Stimulated activated CD8-positive, alpha-beta memory T cell treated with anti-CD3 and anti-CD28 coated beads, Interleukin-7, amount 100 ng/mL, for 1 hour (primary cell): ENCODE measurements at places on chromosomes 11 and 22.
A peak's percentile ranks its signal among the peaks of the same experiment; 100 is the strongest.

GRCh38 chr11:14656536-14657457 lies 13.2 kb downstream of the PDE3B start:
- no peak for DNase-seq

DNA sequence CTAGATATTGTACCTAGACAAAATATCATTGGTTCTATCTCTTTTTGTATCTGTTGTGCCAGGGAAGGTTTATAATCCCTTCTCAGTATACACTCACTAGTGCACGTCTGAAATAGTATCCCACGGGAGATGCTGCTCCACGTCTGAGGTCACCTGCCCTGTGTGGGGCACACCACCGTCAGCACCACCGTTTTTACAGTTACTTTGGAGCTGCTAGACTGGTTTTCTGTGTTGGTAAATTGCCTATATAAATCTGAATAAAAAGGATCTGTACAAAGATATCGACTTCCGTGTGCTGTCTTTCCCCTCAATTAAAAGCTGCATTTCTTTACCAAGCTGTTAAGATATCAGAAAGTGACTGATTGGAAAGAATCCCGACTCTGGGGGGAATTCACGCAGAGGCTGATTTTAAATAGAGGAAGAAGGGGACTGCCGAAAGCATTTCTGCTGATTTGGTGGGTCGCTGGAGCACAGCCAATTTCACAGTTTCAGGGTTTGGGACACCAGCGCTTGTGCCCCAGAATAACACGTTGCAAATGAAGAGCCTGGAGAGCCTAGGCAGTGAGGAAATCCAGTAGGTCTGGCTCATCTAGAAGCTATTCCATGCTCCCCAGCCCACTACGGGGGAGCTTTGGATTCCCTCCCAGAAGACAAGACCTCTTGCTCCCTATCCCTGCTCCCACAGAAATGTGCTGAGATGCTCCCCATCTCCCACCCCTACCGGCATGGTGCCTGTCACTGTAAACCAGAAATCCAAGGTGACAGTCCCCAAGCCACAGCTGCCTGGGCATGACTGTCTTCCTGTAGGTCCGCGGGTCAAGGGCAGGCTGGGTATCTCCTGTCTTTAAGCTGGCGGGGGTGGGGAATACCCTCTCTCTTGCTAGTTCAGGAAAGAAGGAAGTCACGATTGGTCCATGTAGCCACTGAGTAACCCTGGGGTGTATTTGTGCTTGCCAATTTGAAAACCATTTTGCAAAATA lies 12.7 kb upstream of the MYO18B start:
- DNase-seq, result no peak

GRCh38 chr22:22754961-22755777 lies 110.8 kb downstream of the GGTLC2 start:
- DNase-seq, result no peak

DNA sequence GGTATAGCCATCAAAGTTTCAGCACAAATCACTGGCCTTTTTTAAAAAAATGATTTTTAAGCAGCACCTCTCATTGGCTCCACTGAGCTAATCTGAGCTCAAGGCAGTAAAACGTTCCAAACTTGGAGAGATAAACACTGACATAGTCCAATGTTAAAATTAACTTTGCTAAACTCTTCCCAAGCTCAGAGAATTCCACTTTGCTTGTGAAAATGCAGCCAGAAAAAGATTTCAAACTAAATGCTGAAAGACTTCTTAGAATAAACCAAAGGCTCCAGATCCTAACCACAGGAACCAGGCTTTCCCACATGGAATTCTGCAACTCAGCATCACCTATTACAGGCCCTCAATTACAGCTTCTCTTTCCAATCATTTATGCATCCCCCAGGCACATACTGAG lies 84.7 kb upstream of the GDPD4 start:
- no peak for DNase-seq

DNA sequence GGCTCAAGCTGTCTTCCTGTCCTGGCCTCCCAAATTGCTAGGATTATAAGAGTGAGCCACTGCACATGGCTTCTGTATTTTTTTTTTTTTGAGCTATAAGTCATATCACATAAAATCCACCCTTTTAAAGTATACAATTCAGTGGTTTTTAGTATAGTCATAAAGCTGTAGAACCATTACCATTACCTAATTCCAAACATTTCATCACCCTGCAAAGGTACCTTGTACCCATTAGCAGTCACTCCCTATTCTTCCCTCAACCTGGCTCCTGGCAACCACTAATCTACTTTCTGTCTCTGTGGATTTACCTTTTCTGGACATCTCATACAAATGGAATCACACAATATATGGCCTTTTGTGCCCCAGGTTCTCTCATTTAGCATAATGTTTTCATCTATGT lies 84.5 kb downstream of the MTMR3 start:
- DNase-seq, result no peak

- no peak for DNase-seq
Observed at GRCh38 chr22:38087855-38088254, 3.9 kb upstream of the SLC16A8 start.

DNA sequence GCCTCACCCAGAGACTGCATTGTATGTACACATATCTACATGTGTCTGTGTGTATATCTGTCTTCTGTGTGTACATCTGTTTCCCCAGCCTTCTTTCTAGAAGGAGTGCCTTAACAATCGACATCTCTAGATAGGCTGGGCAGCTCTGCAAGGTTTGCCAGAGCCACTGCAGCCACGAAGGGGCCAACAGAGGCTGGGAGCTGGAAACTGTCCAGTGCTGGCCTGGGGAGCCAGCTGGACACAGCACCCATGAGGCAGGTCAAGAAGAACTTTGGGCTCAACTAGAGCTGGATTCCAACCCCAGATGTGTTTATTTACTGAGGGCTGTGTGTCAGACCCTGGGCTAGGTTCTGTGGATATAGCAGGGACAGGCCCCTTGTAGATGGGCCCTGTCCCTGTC lies 3.3 kb downstream of the SGSM1 start:
- DNase-seq, result no peak

DNA sequence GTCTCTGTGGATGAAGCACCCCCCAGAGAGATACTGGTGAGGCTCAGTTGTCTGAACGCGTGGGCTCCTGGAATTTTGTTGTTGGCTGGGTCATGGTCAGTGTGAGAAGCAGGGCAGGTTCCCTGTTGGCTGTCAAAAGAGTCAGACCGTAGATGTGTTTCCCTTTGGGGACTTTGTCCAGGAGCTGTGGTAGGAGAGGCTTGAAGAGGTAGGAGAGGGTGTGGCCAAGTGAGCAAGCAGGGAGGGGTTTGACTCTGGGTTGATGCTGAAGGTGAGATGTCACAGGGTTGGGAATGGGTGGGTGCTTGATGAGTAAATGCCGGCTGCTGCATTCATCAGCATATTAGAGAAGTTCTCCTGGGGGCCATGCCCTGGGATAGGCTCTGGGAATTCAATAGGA lies 803.2 kb downstream of the TBC1D22A start:
- DNase-seq, result no peak

- DNase-seq, result no peak
Observed at GRCh38 chr11:86101941-86102407, 33.1 kb upstream of the PICALM start.

DNA sequence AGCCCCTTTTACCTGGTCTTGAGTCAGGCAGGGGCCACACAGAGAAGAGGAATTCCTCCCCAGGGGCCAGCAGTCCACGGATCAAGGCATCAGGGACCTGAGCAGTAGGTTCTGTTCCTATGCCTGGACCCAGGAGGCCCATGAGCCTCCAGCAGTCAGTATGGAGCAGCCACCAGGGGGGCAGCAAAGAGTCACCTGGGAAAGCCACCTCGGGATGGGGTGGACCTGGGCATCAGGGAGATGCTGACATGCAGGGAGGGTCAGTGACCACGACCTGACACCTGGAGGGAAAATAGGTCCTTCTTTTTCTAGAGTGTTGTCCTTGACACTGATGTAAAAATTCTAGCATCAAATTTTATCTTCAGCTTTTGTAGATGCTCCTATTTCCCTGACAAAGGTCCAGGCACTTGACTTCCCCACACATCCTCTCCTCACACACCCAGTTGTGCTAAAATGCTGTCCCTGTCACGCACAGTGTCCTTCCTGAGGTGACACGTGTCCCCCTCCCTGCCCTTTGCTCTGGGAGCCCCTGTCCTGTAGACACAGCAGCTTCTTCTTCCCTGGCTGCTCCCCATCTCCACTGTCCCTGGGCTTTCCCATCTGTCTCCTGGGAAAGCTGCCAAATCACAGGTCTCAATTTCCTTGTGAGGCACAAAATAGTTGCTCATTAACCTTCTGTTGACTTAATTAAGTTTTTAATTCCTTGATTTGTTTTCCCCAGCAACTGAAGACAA lies 70.0 kb upstream of the IGLL5 start:
- no peak for DNase-seq

DNA sequence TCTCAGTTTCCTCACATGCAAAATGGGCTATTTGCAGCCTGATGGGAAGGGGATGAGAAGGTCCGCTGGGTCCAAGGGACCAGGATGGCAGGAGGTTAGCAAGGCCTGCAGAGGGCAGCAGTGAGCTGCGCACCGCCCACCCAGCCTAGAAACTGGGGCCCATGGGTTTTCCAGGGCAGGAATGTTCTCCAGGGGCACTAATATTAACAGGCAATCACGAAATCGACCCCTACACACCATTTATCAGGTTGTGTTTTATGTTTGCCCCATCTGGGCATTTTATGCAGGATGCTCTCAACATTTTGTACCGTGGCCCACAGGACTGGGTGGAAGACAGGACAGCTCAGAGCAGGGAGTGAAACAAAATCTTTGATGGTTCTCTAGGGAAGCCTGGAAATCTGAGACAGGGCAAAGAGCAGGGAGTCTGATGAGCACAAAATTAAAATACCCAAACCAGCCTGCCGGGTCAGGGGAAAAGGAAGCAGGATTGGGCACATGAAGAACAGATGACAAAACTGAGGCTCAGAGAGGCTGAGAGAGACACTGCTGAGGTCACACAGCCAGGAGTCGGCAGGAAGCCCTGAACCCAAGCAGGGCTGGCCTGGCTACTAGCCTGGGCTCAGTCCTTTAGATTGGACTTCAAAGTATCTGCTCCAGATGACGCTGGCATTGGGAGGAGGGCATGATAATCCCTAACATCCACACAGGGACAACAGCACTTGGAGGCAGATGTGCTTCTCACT lies 1.6 kb upstream of the BCR start:
- DNase-seq, result peak; percentile 38

DNA sequence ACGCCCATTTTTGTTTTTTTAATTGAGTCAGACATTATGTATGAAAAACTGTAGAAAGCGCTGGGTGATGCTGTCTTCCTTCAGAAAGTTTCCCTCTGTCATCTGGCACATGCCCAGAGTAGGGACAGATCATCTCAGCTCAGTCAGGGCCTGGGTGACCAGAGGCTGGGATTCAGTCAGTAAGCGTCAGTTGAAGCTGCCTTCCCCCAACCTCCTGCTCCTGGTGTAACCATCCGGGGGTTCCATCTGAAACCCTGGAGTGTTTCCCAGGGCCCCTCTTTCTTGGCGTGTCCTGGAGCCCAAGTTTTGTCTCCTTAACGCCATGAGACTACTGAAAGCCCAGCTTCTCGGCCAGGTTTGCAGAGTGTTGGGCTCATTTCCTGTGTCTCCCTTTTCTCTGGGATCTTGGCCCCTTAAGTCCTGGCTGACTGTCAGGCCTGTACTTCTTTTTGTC lies 10.7 kb downstream of the PPFIA1 start:
- DNase-seq, result no peak

GRCh38 chr11:66971488-66971887 lies 3.6 kb upstream of the C11orf86 start:
- no peak for DNase-seq

GRCh38 chr22:46968848-46969247 lies 206.4 kb downstream of the TBC1D22A start:
- DNase-seq, result no peak

DNA sequence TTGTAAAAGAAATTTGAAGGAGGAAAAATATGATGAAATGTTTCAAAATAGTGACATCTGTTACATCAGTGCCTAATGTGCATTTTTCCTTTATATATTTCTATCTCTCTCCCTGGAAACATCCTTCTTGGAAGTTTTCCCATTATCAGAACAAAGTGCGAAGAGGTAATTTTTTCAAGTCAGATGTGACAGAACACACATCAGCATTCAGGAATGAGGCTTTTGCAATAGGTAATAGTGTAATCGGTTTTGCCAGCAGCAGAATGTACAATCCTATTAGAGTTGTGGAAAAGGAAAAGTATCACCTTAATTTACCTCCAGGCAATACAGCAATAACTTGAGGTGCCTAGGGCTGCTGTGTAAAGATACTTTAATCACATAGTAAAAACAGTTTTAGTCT lies 275.8 kb downstream of the FAT3 start:
- DNase-seq, result no peak

- DNase-seq, result no peak
Observed at GRCh38 chr11:118649941-118650340, 29.5 kb downstream of the TREH start.

GRCh38 chr11:121448431-121448941 lies 3.6 kb upstream of the SORL1 start:
- no peak for DNase-seq

- DNase-seq, result peak; percentile 37
Observed at GRCh38 chr11:108647701-108648527, 17.0 kb upstream of the DDX10 start.

GRCh38 chr11:79648766-79649520 lies 208.1 kb upstream of the TENM4 start:
- no peak for DNase-seq

DNA sequence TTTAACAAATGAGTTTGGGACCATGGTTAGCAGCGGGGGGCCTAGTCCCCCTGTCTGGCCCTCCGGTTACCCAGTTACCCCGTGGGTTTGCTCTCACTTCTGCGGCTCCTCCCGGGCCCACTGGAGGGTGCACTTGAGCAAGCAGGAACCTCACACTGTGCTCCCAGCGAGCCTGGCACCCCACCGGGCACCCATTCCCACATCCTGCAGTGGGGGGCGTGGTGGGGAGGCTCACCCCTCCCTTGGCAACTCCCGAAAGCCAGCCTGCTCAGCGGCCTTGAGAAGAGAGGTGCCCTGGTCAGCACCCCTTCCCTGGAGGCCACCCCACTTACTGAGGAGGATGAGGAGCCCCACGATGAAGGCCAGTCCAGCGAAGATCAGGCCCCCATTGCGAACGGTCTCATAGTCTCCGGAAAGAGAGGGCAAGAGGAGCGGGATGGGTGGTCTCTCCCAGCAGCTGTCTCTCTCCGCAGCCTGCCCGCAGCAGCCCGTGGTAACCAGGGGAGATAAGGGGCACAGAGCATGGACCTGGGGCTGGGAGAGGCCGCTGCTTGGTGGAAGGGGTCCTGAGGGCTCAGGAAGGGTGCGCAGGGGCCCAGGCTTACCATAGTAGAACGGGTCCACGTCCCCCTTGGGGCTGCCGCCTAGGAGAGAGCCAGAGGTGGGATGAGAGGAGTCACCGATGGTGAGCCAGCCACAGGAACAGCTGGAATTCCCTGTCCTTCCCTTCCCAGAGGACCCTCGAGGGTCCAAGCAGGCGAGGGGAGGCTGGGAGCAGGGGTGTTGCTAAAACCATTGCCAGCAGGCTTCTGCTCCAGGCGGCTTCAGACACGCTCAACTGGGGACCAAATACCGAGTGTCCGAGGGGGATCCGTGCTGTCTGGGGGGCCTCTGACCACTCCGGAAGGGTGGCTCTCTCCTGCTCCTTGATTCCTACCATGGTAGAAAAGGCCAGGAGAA lies 2.2 kb downstream of the FXYD2 start:
- no peak for DNase-seq

GRCh38 chr22:49954991-49955580 lies 5.5 kb upstream of the PIM3 start:
- DNase-seq, result no peak

- DNase-seq, result no peak
Observed at GRCh38 chr11:27184458-27185312, 144.1 kb downstream of the BBOX1 start.

GRCh38 chr11:13091373-13091772 lies 82.3 kb downstream of the RASSF10 start:
- no peak for DNase-seq

- no peak for DNase-seq
Observed at GRCh38 chr22:19610518-19611253, 86.5 kb upstream of the CLDN5 start.

GRCh38 chr11:6547177-6547576 lies 50.1 kb downstream of the DNHD1 start:
- DNase-seq, result no peak
